ENCODE measurements at places on chromosomes 11 and 22.
A peak's percentile ranks its signal among the peaks of the same experiment; 100 is the strongest.

GRCh38 chr11:57604296-57605027 lies 7.0 kb downstream of the SERPING1 start:
- DNase-seq, result no peak

GRCh38 chr11:10580623-10581022 lies 12.2 kb upstream of the LYVE1 start:
- no peak for DNase-seq

DNA sequence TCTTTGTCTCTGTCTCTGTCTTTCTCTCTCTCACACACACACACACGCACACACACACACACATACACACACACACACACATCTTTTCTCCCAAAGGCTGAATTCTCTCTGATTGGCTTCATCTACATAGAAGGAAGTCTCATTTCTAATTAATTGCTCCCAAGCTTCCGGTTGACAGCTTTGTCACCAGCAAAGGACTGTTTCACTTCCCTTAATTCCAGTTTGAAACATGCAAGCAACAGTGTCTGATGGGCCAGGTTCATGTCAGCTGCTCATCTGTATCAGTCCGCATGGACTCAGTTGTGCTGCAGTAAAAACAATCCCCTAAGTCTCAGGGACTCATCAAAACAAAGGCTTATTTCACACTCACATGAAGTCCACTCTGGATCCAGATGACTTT lies 16.2 kb upstream of the PVALB start:
- DNase-seq, result no peak

DNA sequence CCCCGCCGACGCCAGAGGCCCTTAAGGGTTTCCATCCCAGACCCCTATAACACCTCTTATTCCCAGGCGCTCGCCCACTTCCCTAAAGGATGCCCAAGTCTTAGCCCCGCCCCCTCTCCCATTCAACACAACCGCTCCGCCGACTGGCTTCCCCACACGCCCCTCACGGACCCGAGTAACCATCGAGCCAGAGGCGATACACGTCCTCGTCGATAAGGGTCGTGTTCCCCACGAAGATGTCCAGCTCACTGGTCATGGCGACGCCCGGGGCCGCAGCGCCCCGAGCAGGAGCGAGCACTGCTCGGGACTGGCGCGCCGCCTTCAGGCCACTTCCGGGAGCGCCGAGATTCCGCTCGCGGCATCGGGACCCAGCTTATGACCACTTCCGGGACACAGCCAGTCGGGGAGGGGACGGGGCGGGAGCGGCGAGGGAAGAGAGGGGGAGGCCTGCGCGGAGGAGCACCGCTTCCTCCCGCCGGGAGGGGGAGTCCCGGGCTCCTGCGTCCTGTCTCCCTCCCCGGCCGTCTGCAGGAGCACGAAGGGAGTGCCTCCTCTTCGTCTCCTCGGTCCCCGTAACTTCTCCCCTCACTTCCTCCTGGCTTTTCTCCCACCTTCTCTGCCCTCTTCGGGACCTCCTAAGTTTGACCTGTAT lies at the start of gene FIBP:
Gene FIBP (minus strand): TSS at position 309 of the 652 bp plus-strand sequence. CDS start 53 bp downstream, at position 256.
- DNase-seq, result peak; percentile 97
